ENCODE measurements at places on chromosomes 1 and 21.

DNA sequence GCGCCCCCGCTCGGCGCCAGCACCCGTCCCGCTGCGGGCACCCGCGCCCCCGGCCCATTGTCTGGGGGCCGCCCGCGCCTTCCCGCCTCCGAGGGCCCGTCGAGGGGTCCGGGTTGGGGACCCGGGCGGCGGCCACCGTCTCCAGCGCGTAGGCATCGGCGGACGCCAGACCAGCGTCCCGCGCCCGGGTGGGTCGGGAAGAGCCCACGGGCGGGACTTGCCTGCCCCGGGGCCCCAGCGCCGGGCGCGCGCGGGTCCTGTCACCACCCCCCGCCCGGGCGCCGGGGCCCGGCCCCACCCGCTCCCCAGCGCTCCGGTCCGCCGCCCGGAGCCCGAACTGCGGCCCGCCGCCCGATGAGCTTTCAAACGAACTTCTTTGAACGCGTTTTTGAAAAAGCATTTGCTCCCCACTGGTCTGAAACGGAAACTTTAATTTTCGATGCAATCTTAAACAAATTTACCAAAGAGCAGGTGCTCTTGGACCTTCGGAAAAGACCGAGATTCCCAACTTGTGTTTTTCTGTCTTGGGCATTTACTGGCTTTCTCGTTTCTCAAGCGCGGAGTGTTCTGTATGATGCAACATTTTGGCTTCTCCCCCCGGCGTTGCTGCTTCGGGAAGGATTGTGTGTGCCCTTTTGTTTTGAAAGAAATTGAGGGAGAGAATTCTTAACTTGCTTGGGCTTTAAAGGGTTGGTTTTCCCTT lies 615 bp downstream of the CLIC4 start:
- DNase-seq = no peak

GRCh38 chr1:38487396-38487795 lies 372.2 kb downstream of the RRAGC start:
- no peak for DNase-seq

DNA sequence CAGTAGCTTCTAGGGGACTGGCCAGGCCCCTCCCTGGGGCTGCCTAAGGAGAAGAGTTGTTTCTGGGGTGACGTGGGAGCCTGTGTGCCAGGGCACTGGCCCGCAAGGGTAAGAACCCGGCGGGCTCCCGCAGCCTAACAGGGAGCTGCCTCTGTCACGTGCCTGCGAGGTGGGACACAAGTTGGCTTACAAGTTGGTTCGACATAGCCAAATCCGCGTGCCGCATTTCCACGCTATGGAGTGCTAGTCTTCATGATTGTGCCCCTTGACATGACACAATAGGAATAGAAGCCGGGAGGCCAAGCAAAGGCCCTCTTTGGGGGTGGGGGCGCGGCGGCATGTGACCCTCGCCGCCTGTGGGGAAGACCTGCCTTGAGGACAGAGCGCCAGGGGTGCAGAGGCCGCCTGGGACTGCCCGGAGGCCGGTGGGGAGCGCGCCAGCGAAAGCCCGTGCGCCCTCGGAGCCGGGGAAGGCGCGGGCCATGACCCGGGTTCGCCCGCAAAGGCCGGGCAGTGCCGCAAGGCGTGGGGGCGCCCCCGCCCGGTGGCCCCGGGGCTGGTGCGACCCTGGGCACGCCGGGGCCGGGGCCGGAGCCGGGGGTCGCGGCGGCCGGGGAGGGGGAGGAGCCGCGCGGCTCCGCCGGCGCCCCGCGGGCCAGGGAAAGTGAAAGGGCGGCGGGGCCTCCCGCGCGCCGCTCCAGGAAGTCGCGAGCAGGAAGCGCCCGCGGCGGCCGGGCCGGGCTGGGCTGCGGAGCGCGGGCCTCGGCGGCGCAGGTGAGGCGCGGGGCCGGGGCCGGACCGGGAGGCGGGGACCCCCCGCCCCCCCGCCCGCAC lies at the start of gene SLC37A1:
Gene SLC37A1 (plus strand): TSS at position 702 of the 834 bp plus-strand sequence. CDS start 4,603 bp downstream, outside the sequence.
- DNase-seq = no peak

- DNase-seq = no peak
Measured at GRCh38 chr21:36710729-36711048, 11.8 kb downstream of the SIM2 start.

DNA sequence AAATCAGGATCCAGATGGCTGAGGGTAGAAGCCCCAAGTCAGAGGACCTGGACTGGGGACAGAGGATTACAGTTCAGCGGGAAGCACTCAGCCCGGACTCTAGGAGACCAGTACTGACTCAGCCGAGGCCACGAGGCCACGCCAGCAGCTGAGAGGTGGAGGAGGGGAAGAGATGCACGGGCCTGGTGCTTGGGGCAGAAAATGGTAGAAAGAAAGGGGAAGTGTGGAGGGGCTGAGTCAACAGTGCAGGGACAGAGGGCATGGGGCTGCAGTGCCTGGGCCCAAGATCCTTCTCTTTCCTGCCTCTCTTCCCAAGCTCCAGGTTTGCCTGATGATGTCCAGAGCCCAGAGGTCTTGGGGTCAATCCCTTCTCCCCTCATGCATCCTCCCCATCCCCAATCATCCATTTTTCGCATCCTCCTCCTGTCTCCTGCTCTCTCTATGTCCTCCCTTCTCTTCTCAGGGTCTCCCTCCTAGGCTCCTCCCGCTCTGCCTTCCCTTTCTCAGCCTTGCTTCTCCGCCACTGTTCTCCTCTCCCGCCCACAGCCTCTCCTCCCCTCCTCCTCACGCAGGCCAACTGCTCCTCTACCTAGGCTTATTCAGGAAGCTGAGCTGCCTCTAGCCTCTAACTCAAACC lies 7.7 kb downstream of the ARHGEF2 start:
- DNase-seq = peak; percentile 75

DNA sequence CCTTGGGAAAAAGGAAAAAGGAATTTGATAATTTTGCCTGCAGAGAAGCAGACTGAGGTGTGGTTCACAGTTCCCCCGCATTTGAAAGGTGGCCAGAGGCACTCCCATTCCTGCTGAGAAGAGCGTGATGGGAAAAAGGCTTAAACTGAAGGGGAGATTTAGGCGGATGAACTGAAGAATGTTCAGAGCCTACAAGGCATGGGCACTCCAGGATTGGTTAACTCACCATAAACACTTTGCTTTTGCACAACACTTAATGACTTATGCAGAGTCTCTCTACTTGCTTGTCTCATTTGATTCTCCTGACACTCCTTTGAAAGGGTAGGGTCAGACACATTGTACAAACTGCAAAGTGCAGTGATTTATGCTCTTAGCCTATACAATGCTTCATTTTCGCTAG lies 119.6 kb upstream of the RUNX1 start:
- DNase-seq = no peak

GRCh38 chr1:109548321-109549267 lies at the start of gene GNAI3:
TSS of gene GNAI3 (plus strand) at chr1:109548615. CDS start at chr1:109548721, 106 bp downstream.
- DNase-seq = peak; percentile 91

- DNase-seq = no peak
Measured at GRCh38 chr1:115436596-115436995, 98.5 kb upstream of the NGF start.

DNA sequence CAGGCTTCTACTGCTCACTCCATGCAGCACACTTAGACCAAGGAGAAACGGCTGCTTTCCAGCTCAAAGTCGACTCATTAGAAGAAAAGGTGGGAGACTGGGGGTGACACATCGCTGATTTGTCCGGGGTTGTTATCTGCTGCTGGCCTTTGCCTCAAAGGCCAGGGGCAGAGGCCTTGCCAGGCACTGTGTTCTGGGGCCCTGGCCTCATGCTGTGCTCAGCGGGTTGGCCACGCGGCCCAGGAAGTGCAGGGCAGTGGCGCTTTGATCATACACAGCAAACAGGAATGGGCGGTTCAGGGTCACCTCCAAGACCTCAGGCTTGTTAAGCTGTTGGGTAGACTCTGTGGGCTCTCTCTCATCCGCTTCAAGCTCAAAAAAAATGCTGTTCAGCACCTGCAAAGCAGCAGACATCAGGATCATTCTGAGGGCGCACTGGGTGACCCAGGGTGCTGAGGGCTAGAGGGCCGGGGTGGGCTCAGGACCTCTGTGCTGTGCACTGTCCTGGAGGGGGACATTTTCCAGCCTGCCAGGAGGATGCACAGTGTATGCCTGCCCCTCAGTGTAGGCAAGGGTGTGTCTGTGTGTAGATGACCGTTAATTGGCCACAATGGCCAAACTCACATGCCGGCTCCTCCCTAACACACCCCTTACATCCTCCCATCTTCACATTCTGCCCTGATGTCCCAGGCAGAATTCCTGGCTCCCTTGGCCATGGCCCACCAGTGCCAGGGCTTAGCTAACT lies 10.8 kb downstream of the AGT start:
- DNase-seq = no peak

DNA sequence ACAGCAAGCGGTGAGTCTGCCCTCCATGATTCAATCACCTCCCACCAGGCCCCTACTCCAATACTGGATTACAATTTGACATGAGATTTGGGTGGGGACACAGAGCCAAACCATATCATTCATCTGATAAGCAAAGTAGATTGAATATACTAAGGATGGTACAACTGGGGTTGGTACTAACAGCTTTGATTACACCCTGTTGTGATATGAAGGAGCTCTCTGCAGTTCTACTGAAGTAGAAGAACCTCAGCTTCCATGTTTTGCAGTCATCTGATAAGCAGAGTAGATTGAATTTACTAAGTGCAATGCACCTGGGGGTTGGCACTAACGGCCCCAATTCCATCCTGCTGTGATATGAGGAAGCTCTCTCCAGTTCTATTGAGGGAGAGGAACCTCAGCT lies 31.1 kb downstream of the RWDD3 start:
- DNase-seq = no peak

DNA sequence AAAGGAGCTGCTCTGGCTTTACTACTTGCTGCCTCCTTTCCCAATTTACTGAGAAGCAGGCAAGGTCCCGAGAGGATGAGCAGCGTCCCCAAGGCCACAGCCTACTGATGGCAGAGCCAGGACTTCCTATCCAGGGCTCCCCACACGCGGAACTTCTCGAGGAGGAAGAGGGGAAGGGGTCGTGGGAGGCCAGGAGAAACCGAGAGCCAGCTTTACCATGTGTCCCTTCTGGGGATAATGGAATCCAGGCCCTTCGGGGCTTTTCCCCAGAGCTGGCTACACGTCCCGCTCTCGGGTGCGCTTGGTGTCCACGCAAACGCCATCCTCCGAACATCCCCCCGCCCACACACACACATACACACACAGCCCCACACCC lies 4.3 kb upstream of the CCN1 start:
- no peak for DNase-seq

DNA sequence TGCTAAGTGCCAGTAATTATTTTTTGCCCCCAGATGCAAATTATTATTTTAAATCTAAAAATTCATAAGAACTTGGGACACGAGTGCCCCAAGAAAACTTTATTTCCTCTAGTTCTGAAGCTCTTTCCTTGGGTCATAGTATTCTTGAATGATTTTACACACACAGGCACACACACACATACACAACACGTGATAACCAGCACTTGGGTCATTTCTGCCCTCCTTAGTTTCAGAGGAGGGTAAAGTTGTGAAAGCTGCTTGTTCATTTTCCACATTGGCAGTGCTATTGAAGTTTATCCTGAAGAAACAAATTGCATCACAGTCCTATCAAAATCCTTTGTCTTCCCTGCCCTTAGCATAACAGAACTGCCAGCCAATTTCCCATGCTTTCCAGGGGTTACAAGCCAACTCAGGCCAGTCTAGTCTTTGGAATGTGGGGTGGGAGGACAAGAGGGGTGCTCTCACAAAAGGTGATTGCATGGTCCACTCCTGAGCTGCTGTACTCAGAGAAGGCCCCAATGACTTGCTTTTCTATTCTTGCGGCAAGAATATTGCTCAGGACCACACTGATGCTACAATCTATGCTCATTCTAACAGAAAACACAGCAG lies 98.5 kb upstream of the POGK start:
- no peak for DNase-seq

DNA sequence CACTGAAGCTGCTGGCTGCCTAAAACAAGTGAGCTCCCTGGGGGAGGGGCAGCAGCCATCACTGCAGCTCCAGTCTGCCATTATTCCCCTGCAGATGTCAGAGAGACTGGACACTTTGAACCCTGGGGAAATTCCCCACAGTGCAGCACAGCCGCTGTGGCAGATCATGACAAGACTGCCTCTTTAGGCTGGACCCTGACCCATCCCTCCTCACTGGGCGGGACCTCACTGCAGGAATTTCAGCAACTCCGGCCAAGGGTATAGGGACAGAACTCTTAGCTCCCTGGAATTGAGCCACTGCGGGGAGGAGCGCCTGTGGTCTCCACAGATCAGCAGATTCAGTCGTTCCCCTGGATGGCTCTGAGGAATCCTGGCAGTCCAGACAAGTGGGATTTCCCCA lies 964.6 kb downstream of the BRINP3 start:
- DNase-seq = no peak

DNA sequence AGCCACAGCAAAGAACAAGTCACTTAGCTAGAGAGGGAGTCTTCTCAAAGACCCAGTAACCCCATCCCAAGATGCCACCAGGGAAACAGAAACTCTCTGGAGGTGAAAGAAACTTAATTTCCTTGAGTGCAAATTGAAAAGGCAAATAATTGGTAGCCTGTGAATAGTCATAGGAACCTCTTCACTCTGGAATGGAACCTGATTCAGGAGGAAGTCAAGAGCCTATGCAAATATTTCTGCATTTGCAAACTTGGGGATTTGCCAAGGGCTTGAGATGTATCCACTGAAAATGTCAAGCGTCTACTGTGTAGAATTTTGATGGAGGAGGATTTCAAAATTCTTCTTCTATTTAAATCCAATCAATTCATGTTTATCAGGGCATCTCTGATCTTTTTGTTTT lies 5.7 kb downstream of the HIVEP3 start:
- DNase-seq = no peak

DNA sequence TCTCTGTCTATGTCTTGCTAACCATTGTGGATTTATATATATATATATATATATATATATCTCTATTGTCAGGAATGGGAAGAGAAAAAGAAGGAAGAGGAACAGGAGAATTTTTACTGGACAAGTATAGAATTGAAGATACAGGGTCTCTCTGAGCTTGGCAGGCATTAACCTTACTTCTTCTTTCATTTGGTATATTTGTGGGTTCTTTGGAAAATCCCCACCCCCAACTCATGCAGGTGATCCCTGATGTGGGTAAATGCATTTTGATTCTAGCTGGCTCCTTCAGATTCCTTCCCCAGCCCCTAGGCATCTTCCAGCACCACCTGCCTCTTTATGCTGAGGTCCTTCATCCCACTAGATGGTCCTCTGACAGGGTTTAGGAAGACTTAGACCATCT lies 78.8 kb upstream of the TRABD2B start:
- DNase-seq = no peak

DNA sequence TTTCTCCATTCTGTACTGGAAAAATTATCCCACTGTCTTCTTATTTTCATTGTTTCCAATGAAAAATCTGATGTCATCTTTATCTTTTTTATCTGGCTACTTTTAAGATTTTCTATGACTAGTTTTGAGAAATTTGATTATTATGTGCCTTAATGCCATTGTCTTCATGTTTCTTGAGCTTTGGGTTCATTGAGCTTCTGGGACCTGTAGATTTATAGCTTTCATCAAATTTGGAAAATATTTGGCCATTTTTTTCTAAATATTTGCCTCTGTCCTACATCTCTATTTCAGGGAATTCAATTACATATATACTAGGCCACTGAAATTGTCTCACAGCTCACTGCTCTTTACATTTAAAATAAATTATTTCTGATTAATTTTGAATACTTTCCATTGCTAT lies 38.7 kb upstream of the KCNH1 start:
- DNase-seq = no peak
